ENCODE measurements at places on chromosomes 16 and 17. TPM values are rescaled to one million over a fixed set of nuclear protein-coding genes. Genes with fewer than 3 reads are reported as not detected.

DNA sequence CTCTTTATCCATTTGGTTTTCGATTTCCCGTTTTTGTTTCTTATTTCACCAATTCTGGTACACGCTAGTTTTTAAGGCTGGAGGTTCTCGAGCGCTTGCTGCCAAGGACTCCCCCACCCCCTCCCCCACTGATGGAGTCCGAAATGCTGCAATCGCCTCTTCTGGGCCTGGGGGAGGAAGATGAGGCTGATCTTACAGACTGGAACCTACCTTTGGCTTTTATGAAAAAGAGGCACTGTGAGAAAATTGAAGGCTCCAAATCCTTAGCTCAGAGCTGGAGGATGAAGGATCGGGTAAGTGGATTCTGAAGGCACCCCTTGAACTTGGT, 825 bp downstream of the RPTOR start:
- peaks cover 5% of the 10 kb centered on the region for H3K4me1 ChIP-seq
- H3K4me3 ChIP-seq: peak overlapping the region; percentile 96
- peak overlapping the region; percentile 97 for H3K27ac ChIP-seq
- H3K27me3 ChIP-seq: no peaks in the 10 kb centered on the region
- peaks cover 16% of the 10 kb centered on the region for H3K36me3 ChIP-seq
- DNase-seq: peak; percentile 61

DNA sequence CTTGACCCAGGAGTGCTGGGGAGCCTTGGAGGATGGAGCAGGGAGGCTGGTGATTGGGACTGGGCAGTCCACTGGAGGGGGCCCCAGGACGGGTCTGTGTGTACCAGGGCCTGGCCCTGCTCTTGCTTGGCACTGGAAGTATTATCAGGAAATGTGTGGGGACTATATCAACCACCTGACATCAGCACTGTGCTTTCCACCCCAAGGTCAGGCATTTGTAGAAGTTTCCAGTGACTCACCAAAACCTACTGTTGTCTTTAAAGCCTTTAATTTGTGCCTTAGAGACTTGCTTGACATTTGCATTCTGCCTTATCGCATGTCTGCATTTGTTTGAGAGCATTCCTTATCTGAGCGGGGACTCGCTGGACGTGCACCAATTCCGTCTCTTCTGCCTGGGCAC, 323.1 kb downstream of the FOXL1 start:
- H3K4me1 ChIP-seq: peaks cover 13% of the 10 kb centered on the region
- no peaks in the 10 kb centered on the region for H3K36me3 ChIP-seq
- DNase-seq: no peak

The KRT24 gene
- total RNA-seq: not detected

DNA sequence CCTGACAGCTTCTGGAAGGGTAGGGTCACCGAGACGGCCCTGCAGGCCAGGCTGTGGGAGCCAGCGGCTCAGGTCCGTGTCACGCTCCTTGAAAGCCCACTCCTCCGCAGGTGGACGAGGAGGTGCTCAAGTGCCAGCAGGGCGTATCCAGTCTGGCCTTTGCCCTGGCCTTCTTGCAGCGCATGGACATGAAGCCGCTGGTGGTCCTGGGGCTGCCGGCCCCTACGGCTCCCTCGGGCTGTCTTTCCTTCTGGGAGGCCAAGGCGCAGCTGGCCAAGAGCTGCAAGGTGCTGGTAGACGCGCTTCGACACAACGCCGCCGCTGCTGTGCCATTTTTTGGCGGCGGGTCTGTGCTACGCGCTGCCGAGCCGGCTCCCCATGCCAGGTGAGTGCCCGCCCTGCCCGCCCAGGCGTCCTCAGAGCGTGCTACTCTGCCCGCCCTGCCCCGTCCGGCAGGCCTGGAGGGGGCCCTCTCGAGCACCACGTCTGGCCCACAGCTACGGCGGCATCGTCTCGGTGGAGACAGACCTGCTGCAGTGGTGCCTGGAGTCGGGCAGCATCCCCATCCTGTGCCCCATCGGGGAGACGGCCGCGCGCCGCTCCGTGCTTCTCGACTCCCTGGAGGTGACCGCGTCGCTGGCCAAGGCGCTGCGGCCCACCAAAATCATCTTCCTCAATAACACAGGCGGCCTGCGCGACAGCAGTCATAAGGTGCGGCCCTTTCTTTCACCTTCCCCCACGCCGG, 1.3 kb downstream of the NAGS start:
- H3K27ac ChIP-seq: no peak overlapping the region
- peaks cover 9% of the 10 kb centered on the region for H3K4me1 ChIP-seq
- H3K36me3 ChIP-seq: peaks cover 4% of the 10 kb centered on the region
- peak overlapping the region; percentile 33 for H3K4me3 ChIP-seq
- no peak for DNase-seq

GRCh38 chr17:3038941-3039340, 24.5 kb downstream of the OR1D5 start:
- H3K36me3 ChIP-seq: no peaks in the 10 kb centered on the region
- no peaks in the 10 kb centered on the region for H3K4me1 ChIP-seq
- no peak overlapping the region for H3K27ac ChIP-seq
- no peak overlapping the region for H3K4me3 ChIP-seq

The NPIPB6 gene
- total RNA-seq: 1.5 TPM

- H3K27me3 ChIP-seq: no peaks in the 10 kb centered on the region
- H3K27ac ChIP-seq: no peak overlapping the region
- no peaks in the 10 kb centered on the region for H3K4me1 ChIP-seq
- DNase-seq: no peak
- no peak overlapping the region for H3K4me3 ChIP-seq
Observed at GRCh38 chr17:58811290-58811689, 55.6 kb downstream of the PPM1E start.

All from K562 (cell line).